Occipital lobe (tissue), 3 donors: ENCODE measurements at places on chromosomes 2 and 18. TPM values are rescaled to one million over a fixed set of nuclear protein-coding genes. Genes with fewer than 3 reads are reported as not detected.

SP5 gene
- 0.78 TPM for total RNA-seq

KIF5C gene
- total RNA-seq, result 379 TPM

AAMP gene
- total RNA-seq, result 105 TPM

SLC4A5 gene
- 2.2 TPM for total RNA-seq

ITGB6 gene
- 0.16 TPM for total RNA-seq

C2orf80 gene
- 28.7 TPM for total RNA-seq

DPY30 gene
- 58.8 TPM for total RNA-seq

CD8B2 gene
- total RNA-seq, result not detected

STPG4 gene
- 0.78 TPM for total RNA-seq

MPP4 gene
- 0.31 TPM for total RNA-seq
